ENCODE measurements at places on chromosomes 3 and 15.

GRCh38 chr15:99618941-99619411, 53.2 kb downstream of the MEF2A start:
- DNase-seq, result no peak

- no peak for DNase-seq
Measured at GRCh38 chr3:134276086-134276485, 25.4 kb upstream of the RYK start.

- DNase-seq, result peak; percentile 99
Measured at GRCh38 chr3:124557433-124558232, 172.6 kb upstream of the UMPS start.

GRCh38 chr15:31267161-31268107, 59.2 kb upstream of the KLF13 start:
- DNase-seq, result no peak

- no peak for DNase-seq
Measured at GRCh38 chr15:98384328-98385029, 263.9 kb upstream of the IGF1R start.

All from NCI-H1105 treated with DMSO at 0.1 percent for 48 hours (cell line).